ENCODE measurements at places on chromosomes 5 and 9.

GRCh38 chr9:82553654-82554366 lies 509.1 kb downstream of the RASEF start:
- no peak for DNase-seq

- DNase-seq: no peak
Measured at GRCh38 chr5:135054546-135054945, 20.5 kb upstream of the PITX1 start.

DNA sequence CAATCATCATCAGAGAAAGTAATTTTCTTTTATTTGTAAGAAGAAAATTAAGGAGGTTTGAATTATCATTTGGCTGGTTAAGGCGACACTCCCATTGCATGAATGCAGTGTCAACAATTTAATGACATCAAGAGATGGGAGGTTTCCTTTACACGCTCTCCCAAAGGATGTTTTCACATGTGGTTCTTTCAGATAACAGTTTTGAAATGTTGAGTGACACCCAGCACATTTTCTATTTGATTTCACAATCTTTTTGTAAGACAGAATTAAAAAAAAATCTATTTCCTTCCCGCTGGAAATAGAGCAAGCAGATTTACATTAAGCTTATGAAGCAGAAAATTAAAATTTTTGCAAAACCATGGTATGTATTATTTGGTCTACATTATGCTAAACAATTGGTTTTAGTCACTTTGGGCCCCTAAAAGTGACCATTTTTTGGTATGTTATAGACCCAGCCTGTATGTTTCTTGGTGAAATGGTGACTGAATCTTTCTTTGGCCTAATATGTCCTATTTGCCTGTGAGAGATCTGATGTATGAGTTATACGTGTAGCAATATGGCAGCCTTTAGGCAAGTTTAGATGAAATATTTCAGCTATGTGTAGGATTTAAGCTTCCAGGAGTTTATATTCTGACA lies 18.9 kb upstream of the ANKRD55 start:
- no peak for DNase-seq

DNA sequence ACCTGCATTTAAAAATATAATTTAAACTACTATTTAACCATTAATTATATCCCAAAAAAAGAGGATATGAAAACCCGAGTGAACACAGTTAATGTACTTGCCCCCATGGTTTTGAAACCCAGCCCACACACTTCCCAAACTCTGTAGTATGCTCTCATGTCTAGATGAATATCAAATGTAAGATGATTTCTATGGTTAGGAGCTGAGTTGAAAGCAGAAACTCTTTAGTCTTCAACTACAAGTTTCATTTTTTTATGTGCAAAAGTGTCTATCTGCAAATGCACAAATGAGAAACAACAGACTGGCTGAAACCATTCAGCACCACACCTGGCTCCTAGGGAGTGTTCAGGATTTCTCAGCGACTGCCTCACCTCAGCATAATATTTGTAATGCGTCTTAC lies 183.3 kb downstream of the SEMA5A start:
- DNase-seq: no peak

DNA sequence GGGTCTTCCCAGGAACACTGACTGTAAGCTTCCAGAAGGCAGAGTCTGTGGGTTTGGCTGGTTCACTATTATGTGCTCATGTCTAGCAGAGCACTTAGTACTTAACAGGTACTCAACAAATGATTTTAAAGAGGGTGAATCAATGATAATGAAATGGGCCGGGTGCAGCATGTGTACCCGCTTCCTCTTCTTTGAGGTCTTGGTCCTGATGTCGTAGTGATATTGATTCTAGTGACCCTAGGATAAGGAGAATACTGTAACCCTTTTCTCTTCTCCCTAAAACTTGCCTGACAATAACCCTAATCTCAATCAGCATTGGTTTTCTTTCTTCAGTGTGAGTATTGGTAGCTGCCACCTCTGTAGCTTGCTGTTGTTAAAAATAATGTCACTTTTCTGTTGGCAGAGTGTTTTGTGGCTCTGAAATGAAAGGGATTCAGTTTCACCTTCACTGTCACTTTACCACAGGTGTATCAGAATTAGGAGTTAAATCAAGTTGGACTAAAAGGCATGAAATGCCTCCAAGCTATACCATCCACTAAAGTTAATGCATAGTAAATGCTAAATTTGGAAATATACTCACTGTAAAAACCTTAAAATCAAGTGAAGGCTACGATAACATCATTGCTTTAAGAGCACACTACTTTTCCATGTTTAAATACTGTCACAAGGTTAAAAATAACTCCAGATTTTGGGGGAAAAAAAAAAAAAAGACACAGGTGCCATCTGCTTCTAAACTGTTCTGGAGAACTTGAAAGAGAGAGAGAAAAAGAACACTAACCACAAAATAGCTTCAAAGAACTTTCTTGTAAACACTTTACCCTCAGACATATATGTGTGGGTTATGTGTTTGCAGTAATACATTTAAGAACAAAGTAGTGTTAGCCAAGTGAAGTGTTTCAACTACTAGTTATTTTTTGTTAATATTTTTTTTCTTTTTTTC lies 6.0 kb downstream of the CAMK4 start:
- no peak for DNase-seq

DNA sequence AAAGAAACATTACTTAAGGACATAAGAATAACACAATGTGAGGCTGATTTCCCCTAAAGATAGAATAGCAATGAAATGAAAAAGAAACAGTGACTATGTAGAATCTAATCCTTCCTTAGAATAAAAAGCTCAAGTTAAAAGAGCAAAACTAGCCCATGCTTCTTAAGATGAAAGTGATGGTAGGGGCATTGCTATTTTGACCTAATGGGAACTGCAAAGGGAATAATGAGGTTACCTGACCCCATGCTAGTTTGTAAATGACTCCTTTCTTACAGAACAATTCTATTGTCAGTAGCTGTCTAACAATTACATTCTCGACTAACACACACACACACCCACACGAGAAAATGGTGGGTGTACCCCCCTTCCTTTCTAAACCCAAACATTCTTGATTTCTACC lies 575.8 kb downstream of the CSNK1G3 start:
- no peak for DNase-seq

GRCh38 chr9:126991183-126991582 lies 76.6 kb downstream of the RALGPS1 start:
- no peak for DNase-seq

DNA sequence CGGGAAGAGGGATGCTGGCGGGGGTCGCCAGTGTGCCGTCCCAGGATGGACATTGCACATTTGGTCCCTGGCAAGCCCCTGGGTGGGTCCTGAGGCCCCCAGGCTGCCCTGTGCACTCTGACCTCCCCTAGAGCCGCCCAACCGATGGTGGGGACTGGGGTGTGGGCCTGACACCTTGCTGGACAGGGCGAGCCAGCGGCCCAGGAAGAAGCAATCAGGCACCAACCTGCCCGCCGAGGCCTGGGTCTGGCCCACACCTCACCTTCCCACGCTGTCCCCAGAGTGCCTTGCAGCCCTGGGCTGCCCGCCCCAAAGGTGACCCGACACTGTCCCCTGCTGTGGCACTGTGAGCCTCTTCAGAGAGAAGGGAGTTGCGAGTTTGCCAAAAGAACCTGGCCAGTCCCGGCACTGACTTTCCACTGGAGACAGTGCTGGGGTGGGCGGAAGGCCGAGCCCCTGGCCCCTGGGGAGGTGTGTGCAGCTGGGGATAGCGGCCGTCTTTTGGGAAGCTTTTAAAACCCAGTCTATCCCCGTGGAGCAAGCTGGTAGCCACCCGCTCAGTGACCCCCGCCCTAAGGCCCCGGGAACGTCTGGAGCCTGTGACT lies 12.0 kb upstream of the NRARP start:
- no peak for DNase-seq

- DNase-seq: no peak
Measured at GRCh38 chr5:115168829-115169486, 750 bp downstream of the TRIM36 start.

DNA sequence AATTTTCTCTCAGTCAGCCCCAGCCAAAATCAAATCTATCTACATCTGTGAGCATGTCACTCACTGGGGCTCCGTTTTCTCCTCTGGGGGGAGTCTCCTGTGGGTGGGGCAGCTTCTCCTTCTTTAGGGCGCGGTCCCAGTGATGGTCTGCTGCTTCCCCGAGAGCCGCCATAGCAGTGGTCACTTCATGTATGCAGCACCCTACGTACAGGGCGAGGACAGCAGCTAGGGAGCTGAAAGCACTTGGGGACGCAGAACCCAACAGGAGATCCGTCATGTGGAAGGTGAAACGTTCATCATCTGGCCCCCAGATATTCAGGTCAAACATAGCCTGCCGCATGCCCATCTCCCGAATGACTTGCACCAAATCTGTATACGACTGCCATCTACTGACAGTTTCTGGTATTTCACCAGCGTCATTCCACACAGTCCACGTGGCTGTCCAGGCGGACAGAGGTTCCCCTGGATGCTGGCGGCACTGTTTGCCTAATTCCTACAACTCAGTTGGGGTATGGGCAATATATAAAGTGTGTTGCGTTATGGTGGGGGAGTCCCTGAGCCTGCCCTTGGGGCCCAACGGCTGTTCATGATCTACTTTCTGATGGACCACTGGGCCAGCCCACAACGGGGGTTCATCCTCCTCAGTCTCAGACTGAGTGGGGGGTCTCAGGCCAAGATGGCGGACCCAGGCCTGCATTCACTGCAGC lies 795.0 kb downstream of the EFNA5 start:
- no peak for DNase-seq

DNA sequence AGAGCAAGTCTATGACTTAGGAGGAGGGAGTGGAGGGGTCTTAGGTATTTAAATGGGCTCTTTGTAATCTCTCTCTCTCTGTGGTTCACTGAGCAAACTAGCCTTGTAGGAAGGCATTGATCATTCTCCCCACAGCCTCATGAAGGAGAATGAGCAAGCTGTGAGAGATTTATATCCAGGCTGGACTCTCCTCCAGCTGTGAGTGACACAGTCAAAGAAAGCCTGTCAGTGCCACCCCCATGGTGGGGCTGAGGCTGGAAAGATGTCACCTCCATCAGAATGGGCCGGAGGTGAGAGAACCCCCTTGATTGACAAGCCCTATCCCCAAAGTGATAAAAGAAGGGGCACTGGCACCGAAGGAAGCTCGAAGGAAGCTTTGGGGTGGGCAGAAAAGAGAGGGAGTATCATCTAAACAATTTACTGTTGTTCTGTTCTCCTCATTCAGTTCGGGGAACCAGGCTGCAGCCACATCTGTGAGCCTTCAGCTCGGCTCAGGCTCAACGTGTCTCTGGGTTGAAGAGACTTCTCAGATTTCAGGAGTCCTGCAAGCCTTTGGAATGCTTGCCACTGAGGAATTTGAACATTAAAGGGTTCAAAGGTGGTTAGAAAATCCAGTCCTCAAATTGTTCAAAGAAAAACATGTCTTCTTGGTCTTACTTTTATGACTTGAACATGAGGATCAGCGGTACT lies 538.2 kb upstream of the ZNF462 start:
- no peak for DNase-seq

- DNase-seq: no peak
Measured at GRCh38 chr5:82330530-82331270, 52.5 kb upstream of the RPS23 start.

GRCh38 chr9:78013934-78014333 lies 17.7 kb downstream of the GNAQ start:
- no peak for DNase-seq

DNA sequence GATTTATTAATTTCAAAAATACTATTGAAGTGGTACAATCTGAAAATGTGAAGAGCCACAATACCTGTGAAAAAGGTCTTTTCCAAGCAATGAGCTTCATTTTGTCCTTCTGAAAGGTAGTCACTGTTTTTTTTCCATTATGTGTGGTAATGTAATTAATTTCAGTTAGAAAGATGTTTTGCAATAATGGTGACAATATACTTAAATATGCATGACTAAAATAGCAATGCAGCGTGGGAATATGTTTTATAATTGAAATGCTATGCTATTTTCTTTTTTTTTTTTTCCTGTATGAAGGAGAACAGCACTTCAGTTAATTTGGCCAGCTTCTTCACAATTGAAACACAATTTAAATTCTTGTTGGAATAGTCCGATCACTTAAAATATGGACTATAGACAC lies 41.9 kb downstream of the NPR3 start:
- no peak for DNase-seq

GRCh38 chr9:106769331-106769730 lies 93.6 kb upstream of the ZNF462 start:
- DNase-seq: no peak

- DNase-seq: no peak
Measured at GRCh38 chr5:158388021-158388420, 529.1 kb upstream of the CLINT1 start.

Measured in stimulated activated CD4-positive, alpha-beta T cell treated with anti-CD3 and anti-CD28 coated beads, Interleukin-1b, Interleukin-23, amount 100 ng/mL, for 1 hour (primary cell).